A549 treated with Hydrocortisone at 1 μM for 4 hours (cell line): ENCODE measurements at places on chromosomes 5 and 9. TPM values are rescaled to one million over a fixed set of nuclear protein-coding genes. Genes with fewer than 3 reads are reported as not detected.

The MYOT gene
- 0.12 to 0.30 TPM (median 0.25 TPM) in 3 of 5 replicates, not detected in the others for total RNA-seq

The ATP10B gene
- not detected in 5 replicates for total RNA-seq

The PCDHGA9 gene
- total RNA-seq = 0.05 to 0.07 TPM (median 0.07 TPM) in 4 of 5 replicates, not detected in the other

The FAT2 gene
- total RNA-seq = 0.01 TPM in 1 of 5 replicates, not detected in the others

The IL3 gene
- total RNA-seq = not detected in 5 replicates

The TMEM215 gene
- 0.02 TPM in 1 of 5 replicates, not detected in the others for total RNA-seq
